Hindlimb muscle (tissue), 1 donor: ENCODE measurements at places on chromosomes 3 and 15.

DNA sequence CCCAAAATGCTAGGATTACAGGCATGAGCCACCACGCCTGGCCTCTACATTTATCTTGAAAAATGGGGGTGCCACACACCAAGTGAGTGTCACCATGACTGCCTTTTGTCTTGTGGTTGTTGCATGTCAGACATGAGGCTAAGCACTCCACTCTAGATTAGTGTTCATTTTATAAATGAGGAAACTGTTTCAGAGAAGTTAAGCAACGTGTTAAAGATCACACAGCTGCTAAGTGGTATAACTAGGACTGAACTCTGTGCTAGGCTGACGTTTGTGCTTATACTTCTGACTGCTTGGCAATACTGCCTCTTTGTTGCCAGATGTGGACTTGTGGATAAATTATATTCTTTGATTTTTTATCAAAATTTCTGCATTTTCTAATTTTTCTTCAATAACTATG is 50.8 kb upstream of the SMAD6 start:
- DNase-seq: no peak

GRCh38 chr15:63531586-63531985 is 27.2 kb downstream of the USP3 start:
- no peak for DNase-seq

DNA sequence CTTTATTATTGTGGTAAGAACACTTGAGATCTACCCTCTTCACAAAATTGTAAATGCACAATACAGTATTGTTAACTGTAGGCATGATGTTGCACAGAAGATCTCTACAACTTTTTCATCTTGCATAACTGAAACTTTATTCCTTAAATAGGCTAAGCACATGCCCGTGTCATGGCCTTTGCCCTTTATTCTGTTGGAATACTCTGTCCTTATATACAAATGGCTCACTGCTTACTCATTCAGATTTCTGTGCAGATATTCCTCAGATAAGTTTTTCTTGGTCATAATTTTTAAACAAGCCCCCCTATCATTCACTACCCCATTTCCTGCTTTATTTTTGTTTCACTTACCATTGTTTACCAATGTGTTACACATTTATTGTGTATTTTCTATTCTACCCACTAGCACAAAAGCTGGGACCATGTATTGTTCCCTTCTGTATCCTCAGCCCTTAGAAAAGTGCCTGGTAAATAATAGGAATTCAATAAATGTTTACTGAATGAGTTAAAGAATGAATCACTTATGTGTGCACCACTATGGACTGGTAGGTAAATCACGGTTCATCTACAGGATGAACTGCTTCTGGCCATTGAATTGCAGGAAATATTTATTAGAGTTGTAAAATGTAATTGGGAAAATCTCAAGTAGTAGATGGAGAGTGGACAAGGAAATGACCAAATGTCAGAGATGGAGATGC is 151.0 kb downstream of the CPNE4 start:
- no peak for DNase-seq

DNA sequence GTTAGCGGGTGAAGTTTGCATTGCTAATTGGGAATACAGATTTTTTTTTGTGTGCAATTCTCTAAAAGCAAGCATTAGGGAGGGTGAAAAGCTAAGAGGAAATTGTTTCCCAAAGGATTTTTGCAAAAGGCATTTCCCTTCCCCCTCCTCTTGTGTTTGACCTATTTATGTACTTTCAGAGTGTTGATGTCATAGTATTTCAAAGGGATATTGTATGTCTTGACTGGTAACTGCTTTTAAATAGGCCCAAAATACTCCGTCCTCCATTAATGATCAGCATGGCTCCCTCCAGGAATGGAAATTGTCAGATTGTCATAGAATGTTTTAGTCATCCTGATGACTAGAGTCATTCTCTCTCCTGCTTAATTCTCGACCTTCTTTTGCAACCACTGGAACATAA is 32.4 kb downstream of the TRIM71 start:
- no peak for DNase-seq

- no peak for DNase-seq
These were observed 72.9 kb upstream of the NDN start for GRCh38 chr15:23760024-23760423.

DNA sequence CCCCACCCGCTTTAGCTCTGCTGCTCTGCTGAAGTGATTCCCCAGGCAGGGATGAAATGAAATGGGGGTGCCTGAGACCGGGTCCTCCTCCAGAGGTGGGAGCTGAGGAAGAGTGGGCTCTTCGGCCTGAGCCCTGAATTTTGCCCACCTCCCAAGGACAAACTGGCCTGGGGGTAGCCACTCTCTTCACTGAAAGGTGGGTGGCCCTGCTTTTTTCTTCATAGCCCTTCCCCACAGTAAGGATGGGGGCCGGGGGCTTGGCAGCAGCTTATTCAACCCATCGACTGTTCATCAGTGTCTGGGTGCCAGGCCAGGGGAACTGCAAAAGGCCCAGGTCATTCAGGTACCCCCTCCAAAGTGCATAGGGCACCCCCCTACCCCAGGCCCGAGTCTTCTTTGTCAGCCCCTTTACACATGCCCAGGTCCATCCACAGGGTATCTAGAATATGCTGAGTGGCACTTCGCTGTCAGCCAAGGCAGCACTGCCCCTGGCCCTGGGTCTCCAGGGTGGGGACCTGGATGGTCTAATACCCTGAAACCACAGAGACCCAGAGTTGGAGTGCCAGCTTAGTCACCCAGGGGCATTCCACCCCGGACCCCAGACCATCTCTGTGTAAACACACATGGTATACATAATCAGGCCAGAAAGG is 7.9 kb downstream of the SCN5A start:
- no peak for DNase-seq

- peak; percentile 35 for DNase-seq
These were observed 349.6 kb downstream of the ZIC1 start for GRCh38 chr3:147758771-147759170.

DNA sequence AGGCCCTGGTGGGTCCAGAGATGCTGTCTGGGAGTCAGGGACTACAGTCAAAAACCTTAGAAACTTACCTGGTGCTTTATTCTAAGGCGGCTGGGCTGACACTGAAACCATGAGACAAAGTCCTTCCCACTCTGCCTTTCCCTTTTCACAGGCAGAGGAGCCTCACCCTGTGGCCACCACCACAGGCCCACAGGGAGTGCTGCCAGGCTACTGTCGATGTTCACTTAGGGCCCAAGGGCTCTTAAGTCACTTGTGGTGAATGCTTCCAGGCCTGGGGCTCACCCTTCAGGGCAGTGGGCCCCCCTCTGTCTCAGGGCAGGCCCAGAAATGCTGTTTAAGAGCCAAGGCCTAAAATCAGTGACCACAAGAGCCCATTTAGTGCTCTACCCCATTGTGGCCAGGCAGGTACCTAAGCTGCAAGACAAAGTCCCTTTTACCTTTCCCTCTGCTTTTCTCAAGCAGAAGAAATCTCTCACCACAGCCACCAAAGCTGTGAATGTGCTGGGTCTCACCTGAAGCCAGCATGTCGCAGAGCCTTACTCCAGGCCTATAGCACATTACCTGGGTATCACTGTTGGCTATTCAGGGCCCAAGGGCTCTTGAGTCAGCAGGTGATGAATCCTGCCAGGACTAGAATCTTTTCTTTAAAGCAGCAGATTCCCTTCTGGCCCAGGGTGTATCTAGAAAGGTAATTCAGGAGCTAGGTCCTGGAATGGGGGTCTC is 39.5 kb upstream of the GOLGA6B start:
- DNase-seq: no peak

DNA sequence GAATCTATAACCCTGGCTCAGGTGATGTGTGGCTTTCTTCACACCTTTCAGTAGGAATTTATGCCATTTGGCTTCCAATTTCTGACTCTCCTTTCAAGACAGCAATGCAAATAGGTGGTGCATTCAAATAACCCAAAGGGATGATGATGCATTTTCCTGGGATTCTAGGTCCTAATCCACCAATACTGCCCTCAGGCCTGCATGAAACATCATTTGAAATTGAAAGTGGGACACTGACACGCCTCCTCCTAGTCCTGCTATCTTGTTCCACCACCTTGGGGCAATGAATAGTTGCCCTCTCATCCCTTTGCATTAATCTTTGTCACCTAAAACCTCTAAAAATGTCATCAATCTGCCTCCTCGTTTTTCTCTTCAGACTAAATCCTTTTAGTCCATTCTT is 198.4 kb upstream of the ST8SIA2 start:
- no peak for DNase-seq

DNA sequence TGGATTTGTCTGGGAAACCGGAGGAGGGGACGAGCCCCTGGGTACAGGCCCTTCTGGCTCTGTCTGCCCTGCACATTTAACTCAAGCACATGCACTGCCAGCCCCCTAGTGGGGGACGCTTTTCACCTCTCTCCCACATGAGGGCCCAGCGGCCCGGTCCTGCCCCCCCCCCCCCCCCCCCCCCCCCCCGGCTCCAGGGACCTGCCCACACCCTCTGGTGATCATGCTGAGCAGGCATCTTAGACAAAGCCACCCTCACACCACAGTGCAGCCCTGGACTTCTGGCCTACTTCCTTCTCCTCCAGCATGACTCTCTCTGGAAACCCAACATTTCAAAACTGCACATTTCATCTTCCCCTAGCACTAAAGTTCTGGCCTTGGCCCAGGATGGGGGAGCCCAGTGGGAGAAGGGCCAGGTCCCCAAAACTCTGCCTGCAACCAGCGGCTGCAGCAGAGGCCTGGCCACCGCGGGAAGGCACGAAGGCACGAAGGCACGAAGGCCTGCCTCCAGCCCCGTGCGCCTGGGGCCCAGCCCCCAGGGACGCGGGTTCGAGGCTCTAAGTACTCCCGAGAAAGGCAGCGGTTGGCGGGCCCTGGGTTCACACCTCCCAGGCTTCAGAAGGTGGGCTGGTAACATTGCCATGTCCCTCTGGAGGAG is 14.1 kb downstream of the KLF15 start:
- peak; percentile 13 for DNase-seq

DNA sequence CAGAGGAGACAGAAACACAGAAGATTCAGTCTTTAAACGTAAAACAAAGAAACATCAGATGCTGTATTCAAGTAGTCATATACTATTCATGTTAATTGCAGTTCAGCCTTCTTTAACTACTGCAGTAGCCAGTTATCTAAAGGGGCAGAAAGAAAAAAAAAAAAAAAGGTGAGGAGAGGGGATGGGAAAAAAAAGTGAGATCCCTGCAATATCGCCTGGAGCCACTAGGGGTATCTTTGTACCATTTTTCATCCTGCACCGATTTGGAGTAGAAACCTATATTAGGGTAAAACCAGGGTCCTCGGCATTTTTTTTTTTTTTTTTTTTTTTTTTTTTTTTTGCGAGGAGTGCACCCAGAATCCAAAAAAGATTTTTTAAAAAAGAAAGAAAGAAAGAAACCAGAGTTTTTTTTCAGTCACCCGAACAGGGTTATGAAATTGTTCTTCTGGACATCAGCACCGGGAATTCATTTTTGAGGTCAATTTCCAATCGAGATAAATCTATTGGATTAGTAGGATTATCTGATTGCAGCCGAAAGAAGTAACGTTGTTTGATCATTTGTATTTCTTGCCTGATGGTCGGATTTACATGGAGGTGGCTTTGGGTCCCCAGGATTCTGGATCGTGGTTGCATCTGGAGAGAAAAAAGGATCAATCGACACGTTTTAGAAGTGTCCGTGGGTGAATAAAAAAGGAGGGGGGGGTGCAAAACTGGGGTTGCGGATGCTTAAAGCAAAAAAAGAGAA is 186.7 kb downstream of the NLGN1 start:
- DNase-seq: peak; percentile 69

- no peak for DNase-seq
These were observed 44.3 kb downstream of the UBP1 start for GRCh38 chr3:33395900-33396299.

GRCh38 chr15:37016231-37016630 is 84.1 kb downstream of the MEIS2 start:
- peak; percentile 30 for DNase-seq

GRCh38 chr15:83723216-83723615 is 69.3 kb downstream of the ADAMTSL3 start:
- DNase-seq: no peak

GRCh38 chr3:169769287-169770181 is at the start of gene ACTRT3:
Gene ACTRT3 (minus strand): TSS chr3:169769561. CDS start chr3:169769520, 41 bp downstream.
- DNase-seq: peak; percentile 66

- DNase-seq: no peak
These were observed 80.9 kb downstream of the RAP2B start for GRCh38 chr3:153242896-153243295.

DNA sequence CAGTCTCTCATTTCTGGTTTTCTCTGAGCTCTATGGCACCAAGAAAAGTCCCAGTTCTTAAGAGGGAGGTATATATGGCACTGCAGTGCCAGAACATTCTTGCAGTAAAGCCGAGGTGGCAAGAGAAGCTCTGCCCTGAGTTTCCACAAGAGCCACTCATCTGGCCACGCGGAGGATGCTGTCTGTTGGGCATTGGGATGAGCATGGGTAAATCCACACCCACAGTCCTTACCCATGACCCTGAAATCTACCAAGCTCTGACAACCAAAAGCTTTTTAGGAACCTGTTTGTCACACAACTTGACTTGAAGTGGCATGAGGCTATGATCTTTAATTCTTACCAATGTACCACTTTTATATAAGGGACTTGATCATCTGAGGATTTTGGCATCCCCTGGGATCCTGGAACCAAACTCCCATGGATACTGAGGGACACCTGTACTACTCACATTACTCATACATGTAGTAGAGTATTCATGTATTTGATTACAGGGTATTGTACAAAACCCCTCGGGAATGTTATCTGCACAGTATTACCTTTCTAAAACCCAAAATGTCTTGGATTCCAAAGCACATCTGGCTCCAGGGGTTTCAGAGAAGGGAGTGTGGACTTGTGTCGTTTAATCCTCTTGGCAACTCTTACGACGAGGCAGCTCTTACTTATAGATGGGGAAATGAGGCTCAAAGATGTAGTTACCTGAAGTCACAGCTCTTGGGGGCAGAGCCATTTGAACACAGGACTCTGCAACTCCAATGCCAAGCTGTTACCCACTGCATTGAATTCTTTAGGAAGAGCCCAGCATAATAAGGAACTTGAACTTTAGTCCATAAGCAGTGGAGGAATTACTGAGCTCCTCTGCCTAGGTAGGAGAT is 8.8 kb downstream of the RPL32 start:
- DNase-seq: no peak

DNA sequence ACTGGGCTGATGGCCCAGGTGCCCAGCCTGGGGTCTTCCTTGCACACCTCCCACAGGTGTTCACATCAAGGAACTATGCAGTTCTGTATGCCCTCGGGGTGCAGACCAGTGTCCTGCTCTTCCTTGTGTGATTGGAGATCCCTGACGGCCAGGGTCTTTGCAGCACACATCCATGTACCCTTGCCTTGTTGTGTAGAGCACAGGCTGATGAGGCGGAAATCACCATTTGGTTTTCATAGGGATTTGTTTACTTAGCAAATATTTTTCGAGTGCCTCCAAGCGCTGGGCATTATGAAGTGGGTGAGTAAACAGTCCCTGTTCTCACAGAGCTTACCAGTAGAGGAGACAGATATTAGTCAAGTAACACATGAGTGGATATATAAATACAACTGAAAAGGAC is 209.3 kb upstream of the UMPS start:
- DNase-seq: no peak
